Left hindlimb (tissue), 1 donor: ENCODE measurements at places on chromosomes 6 and 20.

- DNase-seq: peak; percentile 73
These were observed 121.2 kb upstream of the LAMP5 start for GRCh38 chr20:9392892-9393857.

- no peak for DNase-seq
These were observed 168.9 kb upstream of the CENPW start for GRCh38 chr6:126170978-126171382.

- DNase-seq: no peak
These were observed 1059.0 kb upstream of the EPHA7 start for GRCh38 chr6:94478133-94479005.

GRCh38 chr20:44357020-44357419 lies 1.5 kb downstream of the HNF4A start:
- DNase-seq: no peak

- DNase-seq: no peak
These were observed 49.8 kb downstream of the MBOAT1 start for GRCh38 chr6:20162515-20162914.

DNA sequence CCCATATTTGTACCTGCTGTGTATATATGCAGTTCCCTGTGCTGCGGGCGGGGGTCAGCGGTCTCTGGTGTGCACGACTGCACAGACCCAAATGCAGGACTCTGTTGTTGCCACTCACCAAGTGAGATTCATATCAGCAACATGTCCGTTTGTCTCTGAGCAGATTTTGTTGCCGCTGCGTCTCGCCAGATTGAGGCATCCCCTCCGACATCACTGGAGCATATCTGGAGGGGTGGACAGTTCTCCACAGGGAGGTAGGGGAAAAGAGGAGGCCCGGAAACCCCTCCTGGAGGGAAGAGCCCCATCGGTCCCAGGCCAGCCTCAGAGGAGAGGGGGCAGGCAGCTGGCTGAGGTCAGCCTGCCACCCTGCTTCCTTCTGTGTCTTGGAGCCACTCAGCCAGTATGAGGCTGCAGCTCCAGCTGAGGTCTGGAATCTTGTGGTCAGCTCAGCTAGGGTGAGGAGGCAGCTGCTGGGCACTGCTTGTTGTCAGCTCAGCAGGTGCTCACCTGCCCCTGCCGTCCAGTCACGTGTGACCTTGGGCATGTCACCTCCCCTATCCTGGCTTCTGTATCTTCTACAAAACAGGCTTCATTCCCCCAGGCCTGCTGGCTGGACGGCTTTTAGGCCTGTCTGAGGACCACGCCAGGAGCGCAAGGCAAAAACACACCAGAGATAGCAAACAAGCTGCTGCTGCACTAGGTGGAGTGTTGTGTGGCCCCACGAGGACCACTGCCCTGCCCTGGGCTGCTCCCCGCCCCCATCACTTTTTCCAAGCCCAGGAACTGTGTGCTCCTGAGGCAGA lies 47.1 kb downstream of the HNF4A start:
- no peak for DNase-seq

DNA sequence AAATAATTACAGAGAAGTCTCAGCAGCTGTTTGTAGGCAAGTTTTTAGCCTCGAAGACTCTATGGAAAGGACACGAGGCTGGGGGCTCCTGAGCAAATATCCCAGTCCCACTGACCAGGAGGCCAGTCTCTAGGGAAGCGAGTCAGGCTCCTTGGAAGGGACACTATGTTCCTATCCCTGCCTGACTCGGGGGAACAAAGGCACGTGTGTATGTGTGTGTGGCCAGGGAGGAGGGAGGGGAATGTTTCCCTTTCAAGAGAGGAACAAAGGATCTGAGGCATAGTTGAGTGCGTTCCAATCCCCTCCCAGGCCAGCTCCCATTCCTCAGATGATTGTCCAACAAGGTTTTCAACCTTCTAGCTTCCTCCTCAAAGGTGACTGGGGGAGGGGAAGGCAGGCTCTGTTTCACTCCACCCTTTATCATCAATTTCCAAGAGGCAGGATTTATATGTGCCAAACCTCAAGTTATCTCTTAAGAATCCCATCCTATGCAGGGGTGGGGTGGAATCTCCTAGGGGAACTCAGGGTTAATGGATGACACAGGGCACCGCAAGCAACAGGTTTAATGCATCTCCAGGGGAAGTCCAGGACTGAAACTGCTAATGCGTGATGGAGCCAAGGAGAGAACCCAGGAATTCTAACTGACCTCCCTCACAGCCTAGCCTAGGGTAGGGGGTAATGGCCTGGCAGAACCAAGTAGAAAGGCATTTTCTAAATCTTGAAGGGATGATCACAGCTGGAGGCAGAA lies 9.9 kb downstream of the BCL2L1 start:
- DNase-seq: peak; percentile 65

- DNase-seq: peak; percentile 52
These were observed 40.3 kb upstream of the BLCAP start for GRCh38 chr20:37567671-37568588.

GRCh38 chr6:135227349-135227748 lies 46.2 kb downstream of the MYB start:
- no peak for DNase-seq
